ENCODE measurements at places on chromosomes 7 and 10.

- no peak for DNase-seq
Measured at GRCh38 chr7:42587806-42588205, 324.1 kb downstream of the C7orf25 start.

GRCh38 chr7:3455806-3456595 lies 154.9 kb downstream of the SDK1 start:
- DNase-seq: no peak

DNA sequence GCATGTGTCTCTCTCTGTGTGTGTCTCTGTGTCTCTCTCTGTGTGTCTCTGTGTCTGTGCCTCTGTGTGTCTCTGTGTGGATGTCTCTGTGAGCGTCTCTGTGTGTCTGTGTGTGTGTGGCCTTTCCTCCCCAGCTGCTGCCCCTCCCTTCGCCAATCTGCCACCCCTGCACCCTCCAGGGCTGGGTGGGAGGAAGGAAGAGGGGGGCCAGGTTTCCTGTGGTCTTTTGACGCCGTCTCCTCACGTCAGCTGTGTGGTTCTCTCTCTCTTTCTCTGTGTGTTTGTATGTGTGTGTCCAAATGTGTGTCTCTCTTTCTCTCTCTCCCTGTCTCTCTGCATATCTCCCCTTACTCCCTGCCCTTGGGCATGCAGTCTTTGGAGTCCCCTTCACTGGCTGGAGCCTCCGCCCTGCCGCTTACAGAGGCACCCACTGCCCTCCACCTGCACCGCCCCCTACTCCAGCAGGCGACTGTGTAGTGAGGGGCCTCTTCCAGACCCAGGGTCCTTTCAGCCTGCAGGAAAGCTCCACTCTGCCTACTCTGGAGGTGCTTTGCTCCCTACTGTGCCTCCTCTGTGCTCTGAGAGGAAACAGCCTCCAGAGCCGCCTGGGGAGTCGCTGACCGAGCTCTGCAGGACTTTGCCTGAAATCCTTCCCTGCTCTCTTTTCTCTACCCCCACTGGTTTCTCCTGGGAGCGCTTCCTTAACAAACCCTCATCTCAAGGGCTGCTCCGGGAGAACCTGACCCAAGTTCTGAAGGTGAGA lies 44.2 kb upstream of the C10orf71 start:
- DNase-seq: no peak

DNA sequence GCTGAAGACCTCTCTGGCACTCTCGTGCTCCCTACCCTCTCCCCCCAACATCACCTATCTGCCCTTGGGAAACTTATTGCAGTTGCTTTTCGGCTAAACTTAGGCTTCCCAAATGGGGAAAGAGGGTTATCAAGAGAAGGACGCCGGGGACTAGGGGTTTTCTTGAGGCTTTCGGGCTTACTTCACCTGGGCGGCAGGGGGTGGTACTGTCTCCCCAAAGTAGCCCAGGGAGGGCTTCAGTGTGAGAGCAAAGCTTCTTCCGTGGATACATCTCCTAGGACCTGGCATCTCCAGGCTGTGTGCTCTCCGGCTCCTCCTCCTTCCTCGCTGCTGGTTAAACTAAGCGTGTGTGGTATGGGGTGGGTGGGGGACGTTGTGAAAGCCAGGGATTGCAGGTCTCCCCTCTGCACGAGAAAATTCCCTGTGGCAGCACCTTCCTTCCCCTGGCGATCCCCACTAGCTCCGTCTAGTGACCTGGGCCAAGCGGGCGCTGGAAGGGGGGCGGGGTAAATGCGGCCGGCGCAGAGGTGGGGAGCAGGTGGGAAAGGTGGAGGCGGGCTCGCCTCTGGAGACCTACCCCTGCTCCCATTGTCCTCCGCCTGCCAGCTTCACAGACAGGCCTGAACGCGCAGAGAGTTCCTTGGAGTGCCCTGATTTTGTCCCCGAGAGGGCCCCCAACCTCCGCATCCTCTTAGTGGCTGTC lies 1.1 kb downstream of the PLXDC2 start:
- peak; percentile 57 for DNase-seq

DNA sequence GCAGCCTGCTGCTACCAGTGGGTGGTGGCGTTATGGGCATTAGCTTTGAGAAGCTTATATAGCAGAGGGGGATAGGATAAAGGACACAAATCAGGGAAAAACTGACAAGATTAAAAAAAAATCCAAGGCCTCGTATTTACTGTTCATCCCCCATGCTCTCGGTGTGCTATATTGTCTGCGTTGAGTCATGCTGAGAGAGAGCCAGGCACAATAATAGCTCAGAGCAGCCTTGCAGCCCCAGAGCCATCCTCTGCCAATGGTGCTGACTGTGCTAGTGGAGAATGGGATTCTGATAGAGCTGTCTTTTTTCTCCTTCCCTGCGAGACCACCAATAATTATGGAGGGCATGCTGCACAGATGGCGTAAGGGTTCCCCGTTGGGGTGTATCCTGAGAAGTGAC lies 51.7 kb upstream of the FZD1 start:
- DNase-seq: no peak

DNA sequence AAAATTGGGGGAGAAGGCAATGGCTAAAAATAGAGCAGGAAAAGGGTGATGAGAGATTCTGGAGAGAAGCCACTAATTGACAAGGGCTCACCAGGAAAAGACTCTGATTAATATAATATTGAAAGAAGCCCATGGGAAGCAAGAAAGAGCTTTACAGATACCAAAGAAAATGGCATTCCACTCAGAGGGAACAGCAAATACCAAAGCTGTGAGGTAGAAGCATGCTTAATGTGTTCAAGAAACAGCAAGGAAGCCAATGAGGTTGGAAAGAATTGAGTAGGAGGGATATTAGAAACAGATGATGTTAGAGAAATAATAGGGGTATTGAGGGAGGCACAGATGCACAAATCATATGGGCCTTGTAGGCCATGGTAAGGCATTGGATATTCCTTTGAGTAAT lies 130.1 kb downstream of the MYO3A start:
- no peak for DNase-seq

DNA sequence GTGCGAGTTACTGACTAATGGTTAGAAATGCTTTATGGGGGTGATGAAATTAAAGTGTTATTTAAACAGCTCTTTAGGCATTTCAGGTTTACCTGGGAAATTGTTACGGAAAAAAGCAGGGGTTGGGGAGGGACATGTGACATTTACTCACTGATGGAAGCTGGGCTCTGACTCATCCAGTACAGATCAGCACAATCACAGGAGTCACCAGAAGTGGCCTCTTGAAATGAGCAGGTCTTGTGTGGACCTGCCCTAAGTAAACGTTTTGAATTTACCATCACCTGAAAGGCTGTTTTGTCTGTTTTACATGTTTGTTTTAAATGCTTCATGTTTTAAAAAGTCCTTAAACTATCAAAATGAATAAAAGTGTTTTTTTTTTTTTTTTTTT lies 2.3 kb downstream of the GLRX3 start:
- peak; percentile 76 for DNase-seq

DNA sequence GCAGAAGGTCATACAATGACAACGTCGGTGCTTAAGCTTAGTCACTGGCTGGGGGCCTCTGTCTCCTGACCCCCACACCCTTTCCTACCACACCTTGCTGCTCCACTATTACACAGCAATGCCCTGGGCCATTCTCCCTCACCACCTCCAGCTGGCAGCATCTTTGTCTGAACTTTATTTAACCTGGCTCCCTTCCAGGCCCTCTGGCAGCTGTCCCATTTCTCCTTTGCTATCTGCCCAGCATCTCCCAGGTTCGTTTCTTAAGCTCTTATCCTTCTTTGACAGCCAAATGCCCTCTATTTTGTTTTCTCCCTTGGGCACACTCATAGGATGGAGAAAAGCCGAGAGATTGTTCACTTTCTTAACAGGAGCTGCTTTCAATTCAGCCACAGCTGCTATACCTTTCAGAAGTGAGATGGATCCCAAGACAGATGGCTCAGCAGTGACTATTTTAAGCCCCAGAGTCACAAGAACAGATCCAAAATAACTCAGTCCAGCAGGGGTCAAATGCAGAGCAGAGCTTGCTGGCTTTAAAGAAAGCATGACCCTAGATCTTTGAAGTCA lies 1277.1 kb upstream of the AUTS2 start:
- peak; percentile 12 for DNase-seq

DNA sequence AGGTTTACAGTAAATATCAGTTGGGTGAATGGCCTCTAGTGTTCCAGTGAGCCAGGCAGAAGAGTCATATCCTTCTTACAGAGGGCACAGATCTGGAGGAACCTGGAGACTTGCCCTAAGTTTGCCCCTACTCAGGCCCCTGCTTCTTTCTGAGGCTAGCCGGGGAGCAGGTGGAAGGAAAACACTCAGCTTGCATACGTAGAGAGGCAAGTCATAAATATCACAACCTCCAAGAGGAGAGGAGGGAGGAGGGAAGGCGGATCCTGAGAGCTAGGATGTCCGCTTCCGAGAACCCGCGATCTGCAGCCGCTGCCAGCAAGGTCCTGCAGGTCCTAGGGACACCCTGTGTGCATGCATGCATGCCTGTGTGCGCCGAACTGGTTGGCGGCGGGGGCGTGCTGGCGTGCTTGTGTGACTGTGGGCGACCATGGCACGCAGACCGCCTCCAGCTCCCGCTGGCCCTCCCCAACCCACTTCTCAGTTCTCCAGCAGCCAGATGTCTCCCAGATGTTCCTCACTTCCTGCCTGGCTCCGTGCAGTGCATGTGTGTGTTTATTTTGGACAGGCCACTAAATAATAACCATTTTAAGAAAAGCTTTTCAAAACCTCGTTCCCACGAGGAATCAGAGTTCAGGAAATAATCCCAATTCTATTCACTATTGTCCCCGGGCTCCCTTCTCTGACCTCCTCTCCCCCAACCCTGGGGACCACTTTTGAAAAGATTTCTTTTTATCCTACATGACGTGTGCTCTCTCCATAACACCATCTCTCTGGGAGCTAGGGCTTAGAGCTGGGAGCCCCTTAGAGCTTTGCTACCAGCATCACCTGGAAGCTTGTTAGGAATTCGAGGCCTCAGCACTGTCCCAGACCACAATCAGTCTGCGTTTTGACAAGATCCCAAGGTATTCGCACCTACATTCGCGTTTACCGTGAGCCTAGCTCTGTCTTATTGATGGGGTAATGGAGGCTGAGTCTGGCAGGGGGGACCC lies 32.4 kb downstream of the UNC5B start:
- no peak for DNase-seq

DNA sequence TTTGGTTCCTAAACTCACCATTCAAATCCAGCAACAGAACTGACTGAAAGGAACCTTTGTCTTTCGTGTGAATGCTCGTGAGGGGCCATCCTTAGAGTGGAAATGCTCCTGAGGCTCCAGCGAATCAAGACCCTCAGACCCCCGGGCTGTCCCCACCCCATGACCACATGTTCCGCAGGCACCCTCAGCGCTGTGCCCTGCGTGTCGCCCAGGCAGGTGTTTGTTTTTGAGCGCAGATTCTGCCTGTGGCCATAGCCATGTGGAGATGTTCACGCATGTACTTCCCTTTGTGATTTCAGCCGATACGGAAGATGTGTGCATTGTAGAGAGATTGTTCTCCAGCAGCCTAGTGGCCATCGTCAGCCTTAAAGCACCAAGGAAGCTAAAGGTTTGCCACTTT lies 24.2 kb downstream of the WIPI2 start:
- DNase-seq: no peak

- DNase-seq: no peak
Measured at GRCh38 chr10:51235865-51236264, 161.6 kb downstream of the PRKG1 start.

DNA sequence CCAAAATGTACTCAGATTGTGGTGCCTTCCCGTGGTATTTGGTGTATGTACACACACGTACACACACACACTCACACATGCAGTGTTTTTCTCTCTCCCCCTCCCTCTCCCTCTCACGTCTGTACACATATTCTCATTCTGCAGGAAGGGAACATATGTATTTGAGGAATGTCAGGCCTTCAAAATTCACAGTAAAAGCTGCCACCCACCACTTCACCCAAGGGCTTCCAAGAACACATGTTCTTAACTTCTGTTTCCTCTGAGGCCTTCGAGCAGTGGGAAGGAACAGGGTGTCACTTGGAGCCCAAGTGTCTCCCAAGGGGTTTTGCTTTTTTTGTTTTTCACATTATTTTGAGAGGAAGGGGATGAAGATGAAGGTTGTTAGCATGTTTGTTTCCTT lies 198.9 kb downstream of the TCF7L2 start:
- DNase-seq: no peak

DNA sequence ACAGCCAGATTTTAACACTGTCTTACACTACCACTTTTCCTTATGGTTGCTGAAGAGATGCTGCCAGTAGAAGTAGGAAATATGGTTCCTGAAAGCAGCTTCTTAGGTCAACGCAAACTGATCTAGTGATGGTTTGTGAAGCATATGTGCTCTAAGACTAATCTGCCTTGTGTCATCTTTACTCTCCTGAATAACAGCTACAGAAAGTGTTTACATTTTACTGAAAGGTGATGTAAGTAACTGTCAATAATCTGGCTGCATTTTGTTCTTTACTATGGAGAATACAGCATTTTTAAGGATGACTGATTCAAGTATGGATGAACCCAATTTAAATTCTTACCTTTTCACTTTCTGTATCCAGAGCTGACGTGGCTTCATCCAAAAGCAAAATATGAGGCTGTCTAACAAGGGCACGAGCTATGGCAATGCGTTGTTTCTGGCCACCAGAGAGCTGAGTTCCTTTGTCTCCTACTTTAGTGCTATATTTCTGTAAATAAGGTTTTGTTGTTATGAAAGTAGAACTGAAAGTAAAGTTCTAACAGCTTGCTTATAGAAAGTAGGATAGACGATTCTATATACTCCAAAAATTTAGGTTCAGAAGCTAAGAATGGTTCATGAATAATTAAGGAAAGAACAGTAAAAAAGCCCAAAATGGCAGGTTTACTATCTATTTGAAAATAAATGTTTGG lies 30.2 kb upstream of the ABCB4 start:
- DNase-seq: no peak

DNA sequence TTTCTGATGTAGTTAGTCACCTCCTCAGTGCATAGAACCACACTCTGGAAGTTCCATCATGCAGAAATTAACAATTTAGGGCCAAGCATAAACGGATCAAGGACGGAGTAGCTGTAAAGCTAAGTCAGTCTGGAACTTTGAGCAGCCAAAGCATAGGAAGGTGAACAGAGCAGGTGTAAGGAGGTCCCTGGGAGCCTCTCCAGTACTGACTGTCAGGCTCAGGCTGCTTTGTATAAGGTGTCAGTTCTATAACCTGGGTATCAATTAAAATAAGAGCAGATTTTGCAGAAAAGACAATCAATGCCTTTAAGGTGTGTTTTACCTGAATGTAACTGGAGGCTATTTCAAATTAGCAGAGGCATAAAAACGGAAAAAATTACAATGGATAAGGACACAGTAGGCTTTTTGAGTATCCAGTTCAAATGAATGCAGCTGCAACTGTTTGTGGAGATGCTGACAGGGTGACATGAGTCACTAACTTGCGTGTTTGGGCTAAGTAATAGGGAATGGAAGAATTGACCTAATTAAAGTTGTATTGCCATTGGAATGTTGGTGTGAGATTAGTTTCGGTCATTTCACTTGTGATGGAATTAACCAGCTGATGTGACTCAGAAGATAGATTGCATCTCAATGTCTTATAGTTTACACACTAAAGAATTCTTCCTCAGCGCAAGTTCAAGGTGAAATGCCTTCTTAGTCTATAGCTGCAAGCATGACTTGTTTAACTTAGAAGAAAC lies 417.9 kb upstream of the CNTNAP2 start:
- no peak for DNase-seq

GRCh38 chr7:146115548-146115850 lies 1.1 kb upstream of the CNTNAP2 start:
- DNase-seq: no peak

Measured in large intestine (tissue), 12 donors.